ENCODE measurements at places on chromosomes 1 and 21. TPM values are rescaled to one million over a fixed set of nuclear protein-coding genes. Genes with fewer than 3 reads are reported as not detected.

DNA sequence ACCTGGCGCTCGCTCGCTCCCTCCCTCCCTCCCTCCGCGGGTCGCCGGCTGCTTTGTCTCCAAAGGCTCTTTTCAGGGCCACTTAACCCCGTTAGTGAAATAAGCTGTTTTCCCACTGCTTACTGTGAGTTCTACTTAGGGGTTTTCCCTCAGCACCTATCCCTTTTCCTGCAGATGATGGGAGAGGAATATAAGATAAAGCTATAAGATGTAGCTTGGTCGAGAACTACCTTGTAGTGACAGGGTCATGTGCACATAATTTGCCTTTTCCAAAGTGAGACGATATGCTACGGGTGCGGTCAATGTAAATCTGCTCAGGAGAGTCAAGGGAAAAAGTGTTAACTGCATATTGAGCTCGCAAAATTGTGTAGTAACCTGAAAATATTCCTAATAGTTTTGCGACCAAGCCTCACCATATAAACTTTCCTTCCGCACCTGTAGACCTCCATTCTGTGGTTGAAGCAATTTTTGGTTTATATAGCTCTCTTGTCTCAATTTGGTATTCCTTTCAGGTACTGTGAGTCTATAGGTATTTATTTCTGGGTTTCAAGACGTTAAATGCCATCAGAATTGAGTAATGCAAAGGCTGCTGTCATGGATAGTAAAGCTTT, 55.8 kb upstream of the BOLA1 start:
- DNase-seq, result no peak

DNA sequence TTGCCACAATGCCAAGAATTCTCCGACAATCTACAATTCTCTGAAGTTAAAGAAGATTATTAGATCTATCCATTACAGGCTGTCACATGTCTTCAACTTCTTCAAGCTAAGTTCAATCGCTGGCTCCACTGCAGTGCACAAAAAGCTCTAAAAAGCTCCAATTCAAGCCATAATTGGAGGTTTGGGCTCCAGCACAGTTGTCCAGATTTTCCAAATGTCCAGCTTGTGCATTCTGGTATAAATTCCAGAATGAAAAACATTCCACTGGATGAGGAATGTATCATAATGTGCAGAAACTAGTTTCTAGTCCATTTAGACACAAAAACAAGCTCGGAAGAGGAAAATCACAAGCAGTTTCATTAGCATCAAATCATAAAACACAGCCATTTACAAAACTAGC, 138.6 kb downstream of the NRIP1 start:
- DNase-seq, result no peak

DNA sequence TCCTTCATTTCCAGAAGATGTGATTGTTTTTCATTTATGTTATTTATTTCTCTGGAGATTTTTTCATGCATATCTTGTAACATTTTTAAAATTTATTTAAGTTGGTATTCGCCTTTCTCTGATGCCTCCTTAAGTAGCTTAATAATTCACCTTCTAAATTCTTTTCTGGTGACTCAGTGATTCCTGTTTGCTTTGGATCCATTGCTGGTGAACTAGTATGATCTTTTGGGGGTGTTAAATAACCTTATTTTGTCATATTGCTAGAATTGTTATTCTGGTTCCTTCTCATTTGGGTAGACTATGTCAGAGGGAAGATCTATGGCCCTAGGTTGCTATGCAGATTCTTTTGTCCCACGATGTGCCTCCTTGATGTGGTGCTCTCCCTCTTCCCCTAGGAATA, 1347.2 kb upstream of the B3GALT2 start:
- DNase-seq, result no peak

DNA sequence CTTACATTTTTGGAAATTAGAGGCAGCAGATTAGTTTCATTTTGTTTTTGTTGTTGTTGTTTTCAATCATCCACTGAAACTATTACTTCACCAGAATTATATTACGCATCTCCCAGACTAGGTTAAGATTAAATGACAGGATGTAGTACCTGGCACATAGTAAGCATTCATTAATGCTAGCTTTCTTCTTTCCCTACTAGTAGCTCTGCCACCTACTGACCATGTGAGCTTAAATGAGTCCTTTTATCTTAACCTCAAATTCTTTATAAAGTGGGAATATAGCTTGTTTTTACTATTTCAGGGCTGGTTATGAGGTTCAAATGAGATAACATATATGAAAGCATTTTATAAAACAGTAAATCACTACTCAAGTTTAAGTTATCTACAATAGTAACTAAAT, 10.2 kb upstream of the ASPM start:
- no peak for DNase-seq

DNA sequence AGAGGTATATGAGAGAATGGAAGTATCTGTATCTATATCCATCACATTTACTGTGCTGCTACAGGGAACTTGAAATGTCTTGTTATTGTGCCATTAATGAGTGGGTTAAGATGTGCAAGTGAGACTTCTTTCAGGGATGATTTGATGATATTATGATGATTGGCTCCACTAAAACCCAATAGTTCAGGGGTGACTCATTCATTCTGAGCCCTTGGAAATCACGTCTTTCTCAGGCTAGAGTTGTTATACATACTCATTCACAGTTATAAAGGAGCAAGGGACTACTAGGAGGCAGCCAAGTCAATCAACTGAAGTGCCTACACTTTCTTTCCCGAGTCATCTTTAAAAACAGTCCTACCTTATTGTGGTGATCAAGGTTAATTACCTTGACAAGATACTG, 1109.8 kb upstream of the B3GALT2 start:
- no peak for DNase-seq

DNA sequence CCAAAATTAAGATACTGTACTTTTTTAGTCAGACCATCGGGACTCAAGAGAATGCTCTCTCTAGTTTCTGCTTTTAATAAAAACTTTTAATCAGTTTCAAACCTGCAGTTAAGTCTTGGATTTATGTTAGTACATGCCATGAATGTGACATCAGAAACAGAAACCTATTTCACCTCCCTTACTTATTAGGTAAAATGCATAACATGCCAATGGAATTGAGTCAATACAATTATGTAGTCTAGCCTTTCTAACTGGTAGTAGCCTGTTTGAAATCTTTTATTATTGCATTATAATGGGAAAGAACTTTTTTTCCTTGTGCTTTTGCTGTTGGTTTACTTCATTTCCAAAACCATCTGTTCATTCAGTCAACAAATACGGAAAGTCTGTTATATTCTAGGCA, 4.8 kb downstream of the PHACTR4 start:
- DNase-seq, result no peak

DNA sequence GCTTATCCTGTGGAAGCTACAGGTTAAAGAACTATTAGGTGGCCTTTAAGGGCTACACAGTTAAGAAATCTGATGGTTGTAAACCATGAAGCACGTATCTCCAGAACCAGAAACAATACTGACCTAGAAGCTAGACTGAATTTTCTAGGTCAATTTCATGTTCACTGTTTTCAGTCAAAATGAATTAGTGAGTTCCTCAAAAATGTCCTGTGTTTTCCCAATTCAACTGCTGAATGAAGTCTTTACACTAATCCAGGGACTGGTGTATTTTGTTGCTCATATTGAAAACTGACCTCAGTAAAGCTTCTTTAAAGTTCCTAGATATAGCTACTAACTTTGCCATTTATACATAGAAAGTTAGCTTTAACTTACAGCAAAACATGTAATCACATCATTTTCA, 6.0 kb downstream of the HNRNPU start:
- no peak for DNase-seq

DNA sequence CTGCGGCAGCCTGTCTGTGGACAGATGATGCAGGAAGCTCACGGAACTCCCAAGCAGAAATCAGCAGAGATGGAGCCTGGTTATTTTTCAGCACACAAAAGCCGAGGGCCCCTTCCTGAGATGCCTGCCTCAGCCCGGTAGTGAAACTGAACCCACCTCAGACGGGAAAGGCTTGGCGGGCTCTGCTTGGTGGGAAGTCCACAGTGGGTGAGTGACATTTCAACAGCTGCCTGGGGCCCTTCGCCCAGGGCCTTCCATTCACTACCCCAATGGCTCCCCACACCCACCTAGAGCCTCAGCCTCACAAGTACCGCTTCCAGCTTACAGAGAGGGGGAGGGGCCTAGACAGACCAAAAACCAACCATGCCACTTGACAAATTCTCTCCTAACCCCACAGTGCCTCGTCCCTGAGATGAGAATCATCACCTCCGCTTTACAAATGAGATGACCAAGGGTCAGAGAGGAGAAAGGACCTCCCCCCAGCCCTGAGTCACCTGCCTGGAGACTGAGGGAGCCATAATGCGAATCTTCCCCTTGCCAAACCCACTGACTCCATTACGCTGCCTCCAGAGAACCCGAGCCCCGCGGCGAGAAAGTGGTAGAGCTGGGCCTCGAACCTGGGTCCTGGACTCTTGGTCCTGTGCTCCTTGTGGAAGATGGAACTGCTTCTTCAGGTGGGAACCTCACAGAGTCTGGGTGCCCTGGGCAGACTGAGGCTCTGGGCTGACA, 3.4 kb upstream of the ECE1 start:
- no peak for DNase-seq

RHCE gene
- not detected for total RNA-seq

OR13G1 gene
- not detected for total RNA-seq

LHX4 gene
- total RNA-seq, result not detected

All from uterus (tissue), 4 donors.